ENCODE measurements at places on chromosomes 11 and 22. TPM values are rescaled to one million over a fixed set of nuclear protein-coding genes. Genes with fewer than 3 reads are reported as not detected.

TRPM5 gene
- total RNA-seq: not detected

GRCh38 chr11:37323843-37324242, 725.8 kb upstream of the RAG2 start:
- DNase-seq: no peak

- DNase-seq: no peak
Measured at GRCh38 chr11:3227568-3228444, 4.4 kb downstream of the MRGPRE start.

GRCh38 chr11:96357794-96358193, 14.8 kb upstream of the MAML2 start:
- DNase-seq: no peak

DNA sequence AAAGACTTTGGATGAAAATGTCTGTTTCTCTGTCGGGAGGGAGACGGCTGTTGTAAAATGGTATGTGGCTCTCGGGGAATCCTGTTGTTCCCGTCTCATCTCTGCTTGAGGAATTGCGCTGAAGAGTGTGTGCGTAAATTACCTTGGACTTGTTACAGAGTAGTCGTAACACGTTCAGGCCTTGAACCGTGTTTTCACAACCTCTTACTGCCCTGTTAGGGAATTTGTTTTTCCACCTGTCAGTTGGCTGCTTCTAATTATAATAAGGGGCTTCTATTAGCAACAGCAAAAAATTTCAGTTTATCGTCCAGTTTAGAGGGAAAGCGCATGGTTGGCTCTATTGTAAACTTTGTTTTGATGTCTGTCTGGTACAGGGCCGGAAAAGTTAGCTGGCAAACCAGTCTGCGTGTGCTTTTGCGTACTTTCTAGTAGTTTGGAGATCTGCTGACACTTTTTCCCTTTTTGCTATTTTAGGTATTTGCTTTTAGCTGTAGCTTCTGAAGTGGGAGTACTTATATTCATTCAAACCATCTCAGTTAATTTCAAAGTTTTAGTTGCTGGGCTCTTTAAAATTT, 1.5 kb downstream of the HIPK3 start:
- peak; percentile 15 for DNase-seq

All from activated CD4-positive, alpha-beta memory T cell treated with anti-CD3 and anti-CD28 coated beads for 36 hours (primary cell).